ENCODE measurements at places on chromosomes 12 and 14. TPM values are rescaled to one million over a fixed set of nuclear protein-coding genes. Genes with fewer than 3 reads are reported as not detected.
A peak's percentile ranks its signal among the peaks of the same experiment; 100 is the strongest.

DNA sequence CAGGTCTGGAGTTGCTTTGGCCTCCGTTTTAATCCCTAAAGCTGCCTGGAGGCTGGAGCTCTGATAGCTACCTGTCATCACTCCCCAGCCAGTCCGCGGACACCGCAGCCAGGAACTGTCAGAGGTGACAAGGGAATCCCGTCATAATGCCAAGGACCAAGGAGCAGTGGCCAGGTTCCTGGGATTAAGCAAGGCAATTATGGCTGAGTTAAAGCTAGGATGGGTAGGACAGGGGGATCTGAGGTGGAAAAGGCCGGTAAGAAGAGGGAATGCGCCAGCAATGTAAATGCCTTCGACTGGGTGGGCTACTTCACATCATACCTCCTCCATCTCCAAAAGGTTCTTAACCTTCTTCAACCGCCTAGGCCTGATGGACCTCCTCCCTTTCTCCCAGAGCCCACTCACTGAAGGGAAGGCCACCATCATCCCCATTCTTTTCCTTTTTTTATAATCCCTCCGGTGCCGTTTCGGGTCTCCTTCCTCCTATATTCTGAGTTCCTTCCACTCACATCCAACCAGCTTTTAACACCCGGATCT, 1.9 kb downstream of the PPP1R3E start:
- peak; percentile 79 for DNase-seq

DNA sequence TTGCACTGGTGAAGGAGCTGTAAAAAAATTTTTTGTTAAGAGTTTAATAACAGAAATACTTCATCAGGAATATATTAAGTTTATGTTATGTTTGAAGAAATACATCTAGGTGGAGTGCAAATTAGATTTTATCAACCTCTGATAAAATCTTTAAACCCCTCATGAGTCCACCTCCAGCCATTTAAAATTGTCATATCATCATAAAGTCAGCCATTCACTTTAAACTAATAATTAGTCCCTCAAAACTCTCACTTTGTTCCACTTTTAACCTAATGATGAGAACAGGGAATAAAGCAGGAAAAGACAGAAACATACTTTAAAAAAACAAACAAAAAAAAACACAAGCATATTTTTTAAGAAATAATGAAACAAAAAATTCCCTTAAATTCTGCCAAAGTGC, 25.1 kb downstream of the ZFC3H1 start:
- DNase-seq = no peak

DNA sequence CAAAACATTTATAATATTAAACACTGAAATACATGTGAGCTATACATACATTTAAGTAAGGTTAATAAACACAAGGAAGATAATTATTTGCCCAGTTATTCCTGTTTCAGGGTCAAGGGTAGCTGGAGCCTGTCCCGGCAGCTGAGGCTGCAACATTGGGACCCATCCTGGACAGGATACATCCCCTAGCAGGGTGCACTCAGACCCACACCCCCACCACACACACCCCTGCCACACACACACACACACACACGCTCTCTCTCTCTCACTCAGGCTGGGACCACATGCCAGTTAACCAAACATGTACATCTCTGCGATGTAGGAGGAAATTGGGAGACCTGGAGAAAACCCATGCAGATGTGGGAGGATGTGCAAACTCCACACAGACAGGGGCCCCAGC, 112.6 kb upstream of the TMCC3 start:
- DNase-seq = no peak

DNA sequence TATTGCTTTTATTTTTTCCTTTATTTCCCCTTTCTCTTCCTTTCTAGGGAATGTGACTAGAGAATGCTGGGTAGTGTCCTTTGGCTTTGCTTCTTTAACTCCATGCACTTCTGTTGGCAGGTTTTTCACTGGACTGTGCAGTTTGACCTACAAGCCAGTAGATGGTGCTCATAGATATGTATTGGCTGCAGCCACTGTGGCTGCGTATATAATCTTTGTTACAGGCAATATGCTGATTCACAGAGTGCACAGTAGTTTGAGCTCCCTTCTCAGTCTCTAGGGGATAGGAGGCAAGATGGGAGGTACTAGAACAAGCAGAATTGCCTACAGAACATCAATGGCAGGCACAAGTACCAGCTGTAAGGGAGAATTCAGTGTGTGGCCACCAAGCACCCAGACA, 503.5 kb downstream of the LRFN5 start:
- no peak for DNase-seq

The C1QL4 gene
- total RNA-seq = not detected
